ENCODE measurements at places on chromosomes 5 and 9.

- DNase-seq, result no peak
Observed at GRCh38 chr9:14831074-14831473, 79.2 kb downstream of the FREM1 start.

DNA sequence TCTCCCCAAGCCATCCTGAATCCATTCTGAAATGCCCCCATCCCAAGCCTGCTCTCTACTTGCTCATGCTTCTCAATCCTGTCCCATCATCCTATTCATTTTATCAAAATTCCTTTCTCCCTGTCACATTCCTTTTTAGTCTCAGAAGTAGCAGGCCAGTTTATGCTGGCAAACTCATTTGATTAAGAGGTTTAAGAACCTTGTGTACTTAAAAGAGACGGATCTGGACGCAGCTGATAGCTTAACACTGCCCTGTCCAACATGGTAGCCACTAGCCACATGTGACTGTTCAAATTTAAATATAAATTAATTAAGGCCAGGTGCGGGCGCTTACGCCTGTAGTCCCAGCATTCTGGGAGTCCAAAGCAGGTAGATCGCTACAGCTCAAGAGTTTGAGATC lies 5.6 kb upstream of the KCNV2 start:
- DNase-seq, result no peak

DNA sequence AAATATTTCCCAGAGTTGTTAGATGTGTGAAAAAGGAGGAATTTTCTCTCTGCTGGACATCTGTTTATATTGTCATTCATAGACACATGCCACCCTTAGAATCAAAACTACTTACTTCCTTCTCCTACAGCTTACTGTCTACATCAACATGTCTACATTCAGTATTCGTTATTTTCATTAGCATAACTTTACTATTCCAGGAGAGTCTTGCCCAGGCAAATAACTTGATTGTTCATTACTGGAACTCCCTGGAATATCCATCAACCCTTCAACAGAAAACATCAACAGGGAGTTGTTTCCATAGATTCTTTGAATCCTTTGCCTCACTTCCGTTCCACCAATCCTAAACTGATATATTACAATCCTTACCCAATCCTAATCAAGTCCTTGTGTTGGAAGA lies 457.5 kb upstream of the ZNF608 start:
- no peak for DNase-seq

GRCh38 chr9:16352251-16352650 lies 518.2 kb downstream of the BNC2 start:
- DNase-seq, result no peak

DNA sequence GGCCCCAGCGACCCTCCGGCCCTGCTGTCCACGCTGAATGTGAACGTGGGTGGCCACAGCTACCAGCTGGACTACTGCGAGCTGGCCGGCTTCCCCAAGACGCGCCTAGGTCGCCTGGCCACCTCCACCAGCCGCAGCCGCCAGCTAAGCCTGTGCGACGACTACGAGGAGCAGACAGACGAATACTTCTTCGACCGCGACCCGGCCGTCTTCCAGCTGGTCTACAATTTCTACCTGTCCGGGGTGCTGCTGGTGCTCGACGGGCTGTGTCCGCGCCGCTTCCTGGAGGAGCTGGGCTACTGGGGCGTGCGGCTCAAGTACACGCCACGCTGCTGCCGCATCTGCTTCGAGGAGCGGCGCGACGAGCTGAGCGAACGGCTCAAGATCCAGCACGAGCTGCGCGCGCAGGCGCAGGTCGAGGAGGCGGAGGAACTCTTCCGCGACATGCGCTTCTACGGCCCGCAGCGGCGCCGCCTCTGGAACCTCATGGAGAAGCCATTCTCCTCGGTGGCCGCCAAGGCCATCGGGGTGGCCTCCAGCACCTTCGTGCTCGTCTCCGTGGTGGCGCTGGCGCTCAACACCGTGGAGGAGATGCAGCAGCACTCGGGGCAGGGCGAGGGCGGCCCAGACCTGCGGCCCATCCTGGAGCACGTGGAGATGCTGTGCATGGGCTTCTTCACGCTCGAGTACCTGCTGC lies 839 bp downstream of the KCNV2 start:
- no peak for DNase-seq

GRCh38 chr5:90558344-90559192 lies at the start of gene ADGRV1:
ADGRV1 (plus strand) TSS chr5:90558797; CDS start chr5:90558896, 99 bp downstream.
- peak; percentile 77 for DNase-seq

GRCh38 chr9:91623004-91623403 lies 199.4 kb upstream of the NFIL3 start:
- no peak for DNase-seq

DNA sequence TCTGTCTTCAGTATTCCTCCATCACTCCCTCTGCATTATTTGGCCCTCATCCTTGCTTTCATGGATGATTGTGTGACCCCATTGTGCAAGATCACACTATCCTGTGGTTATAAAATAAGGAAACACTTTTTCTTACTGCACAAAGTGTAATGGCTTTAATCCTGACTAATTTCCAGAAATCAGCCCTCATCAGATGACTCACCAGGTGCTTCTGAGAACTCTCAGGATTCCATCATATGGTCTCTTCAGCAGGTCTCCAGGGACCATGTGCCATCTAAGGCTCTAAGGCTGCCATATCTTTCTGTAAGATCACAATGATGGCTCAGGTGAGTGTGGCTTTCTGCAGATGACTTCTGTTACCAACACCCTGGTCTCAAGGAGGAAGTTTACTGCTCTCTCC lies 27.3 kb upstream of the FER start:
- no peak for DNase-seq

- no peak for DNase-seq
Observed at GRCh38 chr9:7756088-7756487, 43.5 kb downstream of the DMAC1 start.

GRCh38 chr5:173866243-173866857 lies 21.8 kb upstream of the CPEB4 start:
- DNase-seq, result peak; percentile 66

- no peak for DNase-seq
Observed at GRCh38 chr9:3045153-3045552, 201.3 kb upstream of the PUM3 start.

GRCh38 chr5:168432903-168433302 lies 53.4 kb upstream of the RARS1 start:
- DNase-seq, result no peak

DNA sequence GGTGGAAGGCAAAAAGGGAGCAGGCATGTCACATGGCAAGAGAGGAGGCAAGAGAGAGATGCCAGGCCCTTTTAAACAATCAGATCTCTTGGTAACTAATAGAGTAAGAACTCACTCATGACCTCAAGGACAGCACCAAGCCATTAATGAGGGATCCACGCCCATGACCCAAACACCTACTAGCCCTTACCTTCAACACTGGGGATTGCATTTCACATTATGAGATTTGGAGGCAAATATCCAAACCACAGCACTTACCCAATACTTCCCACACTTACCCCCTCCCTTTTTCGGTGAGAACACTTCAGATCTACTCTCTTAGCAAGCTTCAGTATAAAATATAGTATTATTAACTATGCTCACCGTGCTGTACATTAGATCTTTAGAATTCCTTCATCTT lies 41.9 kb downstream of the ZNF354A start:
- DNase-seq, result no peak

DNA sequence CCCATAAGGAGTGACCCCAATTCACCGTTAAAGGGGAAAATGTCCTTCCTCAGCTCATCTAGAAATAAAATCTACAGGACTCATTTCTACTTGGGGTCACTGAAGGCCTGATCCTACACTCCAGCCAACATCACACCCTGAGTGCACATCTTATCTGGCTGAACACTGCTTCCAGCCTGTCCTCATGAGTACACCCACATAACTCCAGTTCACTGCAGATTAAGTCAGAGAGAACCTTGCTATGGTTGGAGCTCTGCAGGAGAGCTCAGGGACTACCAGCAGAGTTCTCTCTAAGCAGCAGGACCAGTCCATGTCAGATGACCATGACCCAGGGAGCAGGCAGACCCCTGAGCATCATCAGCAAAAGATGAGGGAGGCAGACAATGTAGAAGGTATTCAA lies 126.9 kb upstream of the MAP3K1 start:
- DNase-seq, result no peak

- DNase-seq, result no peak
Observed at GRCh38 chr9:89482056-89482851, 15.7 kb downstream of the SEMA4D start.

- peak; percentile 9 for DNase-seq
Observed at GRCh38 chr5:107673039-107673367, 2.3 kb upstream of the EFNA5 start.

GRCh38 chr5:22242532-22242931 lies 610.6 kb downstream of the CDH12 start:
- no peak for DNase-seq

DNA sequence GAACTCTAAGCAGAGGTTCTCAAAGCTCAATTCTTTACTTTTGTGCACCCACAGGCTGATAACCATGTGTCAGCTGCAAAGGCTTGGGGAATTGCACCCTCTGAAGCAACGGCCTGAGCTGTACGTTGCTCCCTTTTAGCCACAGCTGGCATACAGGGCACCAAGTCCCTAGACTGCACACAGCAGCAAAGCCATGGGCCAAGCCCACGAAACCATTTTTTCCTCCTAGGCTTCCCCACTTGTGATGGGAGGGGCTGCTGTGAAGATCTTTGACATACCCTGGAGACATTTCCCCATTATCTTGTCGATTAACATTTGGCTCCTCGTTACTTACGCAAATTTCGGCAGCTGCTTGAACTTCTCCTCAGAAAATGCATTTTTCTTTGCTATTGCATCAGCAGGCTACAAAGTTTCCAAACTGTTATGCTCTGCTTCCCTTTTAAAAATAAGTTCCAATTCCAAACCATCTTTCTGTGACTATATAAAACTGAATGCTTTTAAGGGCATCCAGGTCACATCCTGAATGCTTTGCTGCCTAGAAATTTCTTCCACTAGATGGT lies 23.0 kb downstream of the KIAA0825 start:
- DNase-seq, result no peak

DNA sequence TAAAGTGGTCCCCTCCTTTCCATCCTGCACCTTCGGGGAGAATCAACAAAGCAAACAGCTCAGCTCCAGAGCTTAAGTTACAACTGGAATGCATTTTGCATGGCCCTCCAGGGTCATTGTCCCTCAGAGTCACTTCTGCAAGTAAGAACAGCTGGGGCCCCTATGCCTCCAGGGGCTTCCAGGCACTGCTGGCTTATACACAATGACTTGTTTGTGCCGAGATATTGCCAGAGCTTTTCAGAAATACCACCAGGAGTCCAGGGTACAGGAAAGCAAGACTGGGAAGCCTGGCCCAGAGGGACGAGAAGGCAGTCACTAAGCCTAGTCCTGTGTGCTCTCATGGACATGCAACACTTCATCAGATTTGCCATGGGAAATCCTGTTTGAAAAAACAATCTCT lies 11.3 kb downstream of the FRMD3 start:
- DNase-seq, result no peak
